ENCODE measurements at places on chromosomes 7 and 10. TPM values are rescaled to one million over a fixed set of nuclear protein-coding genes. Genes with fewer than 3 reads are reported as not detected.
A peak's percentile ranks its signal among the peaks of the same experiment; 100 is the strongest.

DNA sequence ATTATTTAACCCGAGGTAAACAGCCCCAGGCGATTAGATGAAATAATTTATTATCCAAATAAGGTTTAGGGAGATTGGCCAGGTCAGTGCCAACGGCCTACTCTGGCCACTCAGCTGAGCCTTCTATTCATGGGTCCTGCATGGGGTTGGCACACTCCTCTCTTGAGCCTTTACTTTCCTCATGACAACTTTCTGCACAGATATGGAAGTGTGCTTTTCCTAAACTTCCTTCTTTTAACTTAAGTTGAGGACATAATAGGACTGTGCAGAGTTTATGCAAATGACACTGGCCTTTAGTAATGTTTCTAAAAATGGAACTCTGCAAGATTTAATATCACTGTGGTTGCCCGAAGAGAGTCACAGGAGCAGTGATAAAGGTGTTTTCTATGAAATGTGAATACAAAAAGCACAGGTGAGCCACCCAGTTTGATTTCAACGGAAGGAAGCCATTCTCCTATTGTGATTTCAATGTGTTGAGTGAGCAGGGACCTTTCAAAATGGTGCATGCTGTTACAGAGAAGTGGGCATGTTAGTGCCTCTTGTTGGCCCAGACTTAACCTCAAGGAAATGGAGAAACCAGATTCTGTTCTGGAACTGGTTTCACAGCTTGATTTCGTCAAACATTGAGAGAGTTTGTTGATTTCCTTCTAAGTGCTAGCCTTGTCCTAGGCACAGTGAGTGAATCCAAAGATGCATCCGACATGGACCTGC, 55.7 kb downstream of the LYZL2 start:
- peaks cover 1% of the 10 kb centered on the region for H3K27me3 ChIP-seq
- no peaks in the 10 kb centered on the region for H3K36me3 ChIP-seq
- no peak overlapping the region for H3K4me3 ChIP-seq
- no peak for DNase-seq
- H3K27ac ChIP-seq, result no peak overlapping the region

DNA sequence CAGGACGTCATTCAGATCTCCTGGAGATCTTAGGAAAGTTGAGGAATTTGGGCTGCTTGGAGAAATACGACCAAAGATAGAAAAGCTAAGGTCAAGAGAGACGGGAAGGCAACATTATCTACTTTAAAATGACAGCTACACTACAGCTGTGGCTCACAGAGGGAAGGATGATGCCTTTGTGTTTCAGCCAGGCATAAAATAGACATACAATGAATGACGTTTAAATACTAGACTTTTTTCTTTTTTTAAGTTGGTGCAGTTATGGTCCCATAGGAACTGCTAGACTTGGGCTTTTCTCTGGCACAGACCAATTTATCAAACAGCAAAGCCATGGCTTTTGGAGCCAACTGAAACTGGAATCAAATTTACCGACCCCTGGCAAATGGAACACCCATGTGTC, 164.8 kb downstream of the MAGI2 start:
- no peaks in the 10 kb centered on the region for H3K27me3 ChIP-seq
- DNase-seq, result no peak
- peaks cover 3% of the 10 kb centered on the region for H3K4me1 ChIP-seq
- no peak overlapping the region for H3K4me3 ChIP-seq

DNA sequence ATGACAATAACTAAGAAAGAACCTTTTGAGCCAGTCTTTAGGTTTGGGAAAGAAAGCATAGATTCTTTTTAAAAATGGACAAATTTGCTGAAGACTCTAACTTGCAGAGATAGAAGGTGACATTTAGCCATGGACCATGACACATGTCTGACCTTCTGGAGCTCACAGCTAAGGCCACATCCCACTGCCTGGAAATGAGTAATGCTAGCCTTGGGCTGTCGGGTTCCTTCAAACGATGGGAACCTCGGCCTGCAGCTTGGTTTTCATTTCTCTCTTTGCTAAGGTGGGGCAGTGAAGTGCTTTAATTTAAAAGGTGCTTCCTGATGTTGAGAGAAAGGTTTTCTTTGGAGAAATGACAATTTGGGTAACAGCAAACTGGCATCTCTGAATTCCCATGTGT, 223.2 kb downstream of the FANK1 start:
- H3K27me3 ChIP-seq, result no peaks in the 10 kb centered on the region
- no peaks in the 10 kb centered on the region for H3K36me3 ChIP-seq
- H3K27ac ChIP-seq, result no peak overlapping the region
- H3K4me1 ChIP-seq, result peaks cover 10% of the 10 kb centered on the region

DNA sequence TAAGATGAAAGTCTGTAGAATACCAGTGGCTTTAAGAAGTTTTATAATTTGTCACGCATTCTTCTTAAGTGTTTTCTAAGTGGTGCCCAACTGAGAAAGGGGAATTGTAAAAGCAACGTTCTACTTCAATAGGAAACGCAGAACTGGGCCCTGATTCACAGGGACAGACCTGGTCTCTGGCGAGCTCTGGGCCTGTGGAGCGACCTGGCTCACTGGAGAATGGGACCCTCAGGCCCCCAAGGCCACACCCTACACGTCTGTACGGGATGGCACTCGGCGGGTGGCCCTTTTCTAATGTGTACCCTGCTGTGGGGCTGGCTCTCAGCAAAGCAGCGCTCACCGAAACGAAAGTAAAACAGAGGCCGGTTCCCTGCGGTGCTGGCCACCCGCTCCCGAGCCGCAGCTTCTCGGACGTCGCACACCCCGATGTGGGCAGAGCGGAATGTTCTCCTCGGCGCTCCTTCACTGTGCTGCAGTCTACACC, 205.0 kb downstream of the DIP2C start:
- no peak overlapping the region for H3K4me3 ChIP-seq
- H3K27me3 ChIP-seq, result peaks cover 15% of the 10 kb centered on the region
- peaks cover 25% of the 10 kb centered on the region for H3K4me1 ChIP-seq
- H3K27ac ChIP-seq, result no peak overlapping the region
- H3K36me3 ChIP-seq, result no peaks in the 10 kb centered on the region

DNA sequence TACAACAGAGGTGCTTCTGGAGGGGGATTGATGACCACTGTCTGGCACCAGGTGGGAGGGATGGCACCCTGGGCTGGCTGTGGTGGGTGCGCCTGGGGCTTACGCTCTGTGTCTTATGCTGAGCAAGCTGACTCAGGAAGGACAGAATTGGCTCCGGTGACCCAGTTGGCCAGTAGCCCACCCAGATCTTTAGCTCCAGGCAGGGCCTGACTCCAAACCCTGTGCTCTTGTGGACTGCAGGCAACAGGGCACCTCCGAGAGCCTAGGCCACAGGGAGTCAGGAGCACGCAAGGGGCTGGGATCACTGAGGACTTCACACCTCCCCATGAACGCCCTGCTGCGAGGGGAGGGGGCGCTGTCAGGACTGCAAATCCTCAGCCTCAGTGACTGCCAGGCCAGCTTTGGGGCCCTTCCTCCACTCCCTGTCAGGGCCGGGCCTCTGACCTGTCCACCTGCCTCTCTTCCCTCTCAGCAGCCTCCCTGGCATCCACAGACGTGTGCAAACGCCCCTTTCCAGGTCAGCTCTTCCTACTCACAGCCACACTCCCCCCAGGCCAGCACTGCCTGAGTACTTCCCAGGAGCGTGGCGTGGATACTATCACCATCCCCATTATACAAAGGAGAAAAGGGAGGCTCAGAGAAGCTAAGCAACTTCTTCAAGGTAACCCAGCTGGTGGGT, 118.7 kb downstream of the SLIT1 start:
- H3K36me3 ChIP-seq, result no peaks in the 10 kb centered on the region
- no peak for DNase-seq
- H3K27me3 ChIP-seq, result peaks cover 4% of the 10 kb centered on the region
- no peaks in the 10 kb centered on the region for H3K4me1 ChIP-seq
- no peak overlapping the region for H3K27ac ChIP-seq

DNA sequence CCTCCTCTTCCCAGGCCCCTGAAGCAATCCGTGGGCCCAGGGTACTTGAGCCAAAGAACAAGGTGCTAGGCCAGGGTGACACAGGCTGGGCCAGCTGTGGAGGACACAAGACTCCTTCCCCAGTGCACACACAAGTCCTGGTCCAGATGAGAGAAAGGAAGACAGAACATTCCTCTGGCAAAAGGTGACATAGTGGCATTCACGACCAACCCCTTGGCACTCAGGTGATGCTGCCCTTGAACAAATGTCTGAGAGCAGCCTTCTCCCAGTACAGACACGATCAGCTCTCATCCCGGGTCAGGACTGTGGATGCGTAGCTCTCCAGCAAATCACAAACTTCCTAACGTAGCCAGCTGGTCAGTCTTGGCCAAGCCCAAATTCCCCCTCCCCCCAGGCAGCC, 118.5 kb downstream of the OAT start:
- no peak overlapping the region for H3K27ac ChIP-seq
- peaks cover 3% of the 10 kb centered on the region for H3K27me3 ChIP-seq
- no peaks in the 10 kb centered on the region for H3K4me1 ChIP-seq
- no peak for DNase-seq
- H3K36me3 ChIP-seq, result peaks cover 11% of the 10 kb centered on the region

- peaks cover 33% of the 10 kb centered on the region for H3K4me1 ChIP-seq
- H3K27me3 ChIP-seq, result peaks cover 2% of the 10 kb centered on the region
- H3K27ac ChIP-seq, result no peak overlapping the region
- DNase-seq, result no peak
Measured at GRCh38 chr7:150732786-150733481, 4.3 kb upstream of the GIMAP5 start.

GRCh38 chr7:116592445-116592844, 67.6 kb downstream of the CAV1 start:
- peaks cover 57% of the 10 kb centered on the region for H3K4me1 ChIP-seq
- H3K36me3 ChIP-seq, result no peaks in the 10 kb centered on the region
- DNase-seq, result peak; percentile 50

DNA sequence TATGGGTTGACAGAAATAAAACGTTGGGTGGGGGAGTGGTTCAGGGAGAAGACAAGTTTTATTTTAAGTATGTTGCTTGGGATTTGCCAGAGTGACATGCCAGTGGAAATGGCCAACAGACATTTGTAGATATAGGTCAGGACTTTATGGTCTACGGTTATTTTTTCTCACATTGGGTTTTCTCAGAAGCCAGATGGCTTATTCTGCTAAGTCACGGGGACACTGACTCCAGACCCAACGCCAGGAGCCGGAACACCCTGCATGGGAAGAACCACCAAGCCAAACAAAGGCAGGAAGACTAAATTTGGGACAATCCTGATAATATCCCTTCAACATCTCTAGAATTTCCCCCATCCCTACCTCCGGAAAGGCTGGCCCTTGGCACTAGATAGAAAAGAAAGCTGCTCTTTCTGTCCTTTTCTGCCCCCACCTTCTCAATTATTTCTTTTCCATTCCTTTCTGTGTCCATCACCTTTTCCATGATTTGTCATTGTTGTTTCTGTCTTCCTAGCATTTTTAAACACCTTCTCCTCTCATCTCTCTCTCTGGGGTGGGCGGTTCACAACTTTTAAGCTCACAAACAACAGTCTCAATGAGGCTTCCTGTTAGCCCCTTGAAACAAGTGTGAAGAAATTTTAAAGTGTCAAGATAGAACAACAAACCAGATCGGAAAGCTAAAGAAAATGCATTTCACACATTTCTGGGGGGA, 44.7 kb downstream of the TBXAS1 start:
- H3K27me3 ChIP-seq, result peaks cover 2% of the 10 kb centered on the region
- no peak for DNase-seq
- no peaks in the 10 kb centered on the region for H3K36me3 ChIP-seq

The HTR5A gene
- 0.08 TPM for total RNA-seq

The BHLHA15 gene
- 1.2 TPM for total RNA-seq

The TSPAN13 gene
- 82.0 TPM for total RNA-seq

Data from endothelial cell (in vitro differentiated cells).